Fibroblast of skin of right quadriceps (primary cell): ENCODE measurements at places on chromosomes 5 and 9.

GRCh38 chr9:135480071-135480939, 723 bp downstream of the PPP1R26 start:
- peak; percentile 24 for DNase-seq

GRCh38 chr5:69170495-69170894, 3.5 kb downstream of the CCNB1 start:
- peak; percentile 2 for DNase-seq

DNA sequence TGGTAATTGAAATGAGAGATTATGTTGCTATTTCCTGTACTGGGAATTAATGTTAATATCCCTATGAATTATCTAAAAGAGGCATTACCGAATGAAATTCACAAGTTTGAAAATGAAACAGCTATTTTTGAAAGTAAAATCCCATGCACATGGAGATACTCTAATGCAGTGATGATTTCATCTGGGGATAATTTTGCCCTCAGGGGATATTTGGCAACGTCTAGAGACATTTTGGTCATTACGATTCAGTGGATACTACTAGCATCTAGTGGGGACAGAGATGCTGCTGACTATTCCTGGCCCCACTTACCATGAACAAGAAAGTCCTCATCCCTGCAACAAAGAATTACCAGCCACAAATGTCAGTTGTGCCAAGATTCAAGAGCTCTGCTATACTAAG, 500.9 kb downstream of the EFNA5 start:
- DNase-seq, result no peak

DNA sequence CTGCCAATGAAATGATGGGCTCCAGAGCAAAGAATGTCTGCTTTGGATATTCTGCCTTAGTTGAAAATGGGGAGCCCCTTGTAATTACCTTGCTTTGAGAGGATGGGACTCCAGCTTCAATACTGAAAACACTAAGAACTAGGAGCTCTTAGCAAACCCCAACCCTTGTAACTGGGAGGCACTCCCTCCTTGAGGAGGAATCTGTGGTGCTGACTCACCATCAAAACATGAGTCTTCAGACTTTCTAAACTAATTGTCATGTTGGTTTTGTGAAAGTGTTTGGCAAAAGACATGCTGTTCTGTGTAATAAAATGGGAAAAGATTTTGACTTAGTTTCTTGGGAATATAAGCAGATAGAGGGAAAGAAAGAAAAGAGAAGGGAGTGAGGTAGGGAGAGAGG, 91.9 kb upstream of the PTPRD start:
- peak; percentile 54 for DNase-seq

GRCh38 chr5:150595466-150596031, 44.9 kb upstream of the SYNPO start:
- peak; percentile 79 for DNase-seq

DNA sequence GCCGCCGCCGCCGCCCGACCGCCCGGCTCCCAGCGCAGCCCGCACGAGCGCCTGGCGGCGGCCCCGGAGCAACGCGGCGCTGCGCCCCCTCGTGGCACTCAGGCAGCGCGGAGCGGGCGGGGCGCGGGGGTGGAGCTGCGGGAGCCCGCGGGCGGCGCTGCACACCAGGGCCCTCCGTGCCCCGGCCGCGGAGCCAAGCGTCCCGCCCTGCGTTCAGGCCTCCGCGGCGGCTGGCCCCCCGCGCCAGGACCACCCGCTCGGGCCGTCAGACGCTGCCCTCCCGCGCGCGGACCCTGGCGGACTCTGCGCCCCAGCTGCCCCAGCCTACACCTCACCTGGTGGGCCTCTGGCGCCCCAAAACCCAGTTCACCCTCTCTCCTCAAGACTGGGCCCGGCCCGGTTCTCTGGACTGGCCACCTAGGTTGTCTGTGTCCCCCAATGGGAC, at the start of gene RASGEF1C:
RASGEF1C (minus strand) TSS at position 75 of the 445 bp plus-strand sequence. CDS start 71,159 bp downstream, outside the sequence.
- DNase-seq, result peak; percentile 55

DNA sequence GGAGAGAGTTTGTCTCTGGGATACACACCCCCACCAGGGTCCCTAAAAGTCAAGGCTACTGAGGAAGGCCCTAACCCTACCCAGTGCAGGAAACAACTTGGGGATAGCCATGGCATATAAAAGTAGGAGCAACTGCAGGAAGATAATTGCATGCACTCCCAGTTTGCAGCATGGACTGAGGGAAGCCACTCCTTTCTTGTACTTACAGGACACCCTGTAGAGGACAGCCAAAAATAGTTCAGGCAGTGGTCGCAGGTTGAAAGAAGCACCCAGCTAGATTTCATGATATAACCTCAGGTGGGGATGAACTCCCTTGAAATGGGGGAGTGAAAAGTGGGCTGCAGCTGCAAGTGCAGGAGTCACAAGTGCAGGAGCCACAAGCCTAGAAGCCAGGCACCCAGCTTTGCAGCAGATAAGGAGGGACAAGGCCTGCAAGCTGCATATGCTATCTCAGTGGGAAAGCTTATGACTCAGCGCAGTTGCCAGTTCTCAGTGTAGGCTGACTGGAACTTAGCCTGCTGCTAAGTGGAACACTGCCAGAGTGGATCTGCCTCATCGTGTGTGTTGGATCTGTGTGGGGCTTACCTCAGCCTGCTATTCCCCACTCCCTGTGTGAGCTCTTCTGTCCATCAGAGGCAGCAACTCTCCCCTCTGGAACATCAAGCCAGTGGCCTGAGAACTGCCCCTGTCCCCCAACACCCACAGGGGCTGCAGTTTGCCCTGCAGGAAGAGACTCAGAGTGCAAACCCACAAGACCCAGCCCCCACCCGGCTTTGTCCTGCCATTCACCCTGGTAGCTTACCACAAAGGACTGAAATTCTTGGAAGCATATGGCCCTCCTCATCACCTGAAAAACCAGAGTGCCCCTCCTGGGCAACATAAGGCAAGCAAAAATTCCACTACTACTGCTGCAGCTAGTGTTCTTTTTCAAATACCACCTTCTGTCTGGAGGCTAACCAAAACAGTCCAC, 42.7 kb downstream of the CYLC2 start:
- DNase-seq, result peak; percentile 1

DNA sequence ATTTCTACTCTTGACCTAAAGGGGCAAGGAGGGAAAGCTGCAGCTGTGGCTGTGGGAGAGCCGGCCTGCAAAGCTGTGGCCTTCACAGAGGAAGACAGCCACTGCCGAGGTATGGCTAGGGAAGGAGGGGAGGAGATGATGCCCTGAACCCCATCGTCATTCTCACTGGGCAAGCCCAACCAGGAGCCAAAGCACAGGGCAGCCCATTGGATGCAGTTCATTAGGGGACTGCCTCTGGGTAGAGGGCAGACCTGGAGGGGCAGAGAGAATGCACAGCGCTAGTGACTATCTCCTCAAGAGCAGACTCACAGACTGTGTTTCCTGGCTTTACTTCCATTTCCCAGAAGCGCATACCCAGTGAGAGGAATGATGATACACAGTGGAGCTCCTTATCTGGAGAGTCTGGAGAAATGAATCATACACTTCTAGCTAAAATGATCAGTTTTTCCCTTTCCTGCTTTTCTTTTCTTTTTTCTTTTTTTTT, 47.2 kb upstream of the TTC23L start:
- DNase-seq, result peak; percentile 51

DNA sequence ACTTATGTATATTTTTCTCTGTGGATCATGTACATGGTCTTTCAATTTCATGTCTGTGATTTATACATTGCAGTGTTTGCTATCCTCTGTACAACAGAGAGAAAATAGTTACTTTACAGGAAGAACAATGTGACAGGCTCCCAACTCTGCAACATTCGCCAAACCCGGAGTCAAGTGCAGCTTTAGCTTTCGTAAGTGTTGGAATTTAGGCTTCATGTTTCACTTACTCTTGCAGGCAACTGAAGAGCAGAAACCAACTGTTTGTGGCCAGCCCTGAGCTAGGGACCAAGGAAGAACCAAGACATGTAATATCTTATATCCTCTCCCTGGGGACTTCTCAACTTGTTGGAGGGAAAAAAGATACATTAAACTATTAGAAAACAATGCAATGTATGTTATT, 147.9 kb downstream of the C5orf15 start:
- DNase-seq, result no peak

GRCh38 chr5:155772009-155772662, 554.8 kb upstream of the SGCD start:
- DNase-seq, result no peak
